HepG2 (cell line): ENCODE measurements at places on chromosomes 3 and 15. TPM values are rescaled to one million over a fixed set of nuclear protein-coding genes. Genes with fewer than 3 reads are reported as not detected.

ARHGAP31 gene
- total RNA-seq: not detected in 2 replicates

CHRM5 gene
- total RNA-seq: not detected in 2 replicates

PROK2 gene
- not detected in 2 replicates for total RNA-seq

BLM gene
- 11.8 and 17.4 TPM in 2 replicates for total RNA-seq

SLCO2A1 gene
- total RNA-seq: not detected in 2 replicates

COL8A1 gene
- not detected in 2 replicates for total RNA-seq

LRTM1 gene
- total RNA-seq: not detected in 2 replicates

ZNF654 gene
- total RNA-seq: 4.1 and 5.3 TPM in 2 replicates

IFT57 gene
- 14.5 and 18.0 TPM in 2 replicates for total RNA-seq

GNAT1 gene
- total RNA-seq: 0.15 TPM in 1 of 2 replicates, not detected in the other

FEZF2 gene
- total RNA-seq: not detected in 2 replicates

MKRN2OS gene
- total RNA-seq: not detected in 2 replicates

GP9 gene
- not detected in 2 replicates for total RNA-seq

CSPG4 gene
- 0.03 and 0.04 TPM in 2 replicates for total RNA-seq

GLDN gene
- total RNA-seq: 0.59 and 0.86 TPM in 2 replicates

IL5RA gene
- not detected in 2 replicates for total RNA-seq

KIF15 gene
- total RNA-seq: 33.8 and 55.1 TPM in 2 replicates

PPM1L gene
- 1.4 TPM in 2 replicates for total RNA-seq

FANCD2OS gene
- not detected in 2 replicates for total RNA-seq

CCDC54 gene
- not detected in 2 replicates for total RNA-seq

XCR1 gene
- not detected in 2 replicates for total RNA-seq

MYL3 gene
- not detected in 2 replicates for total RNA-seq

SPESP1 gene
- total RNA-seq: not detected in 2 replicates

C15orf39 gene
- total RNA-seq: 13.5 and 17.5 TPM in 2 replicates

TRPM1 gene
- total RNA-seq: not detected in 2 replicates

FSTL1 gene
- 0.07 and 0.17 TPM in 2 replicates for total RNA-seq

ACSBG1 gene
- 0.35 and 0.97 TPM in 2 replicates for total RNA-seq

GRIP2 gene
- 0.08 and 0.24 TPM in 2 replicates for total RNA-seq

SLC28A2 gene
- 0.08 and 0.11 TPM in 2 replicates for total RNA-seq

PP2D1 gene
- total RNA-seq: not detected in 2 replicates

PTH1R gene
- total RNA-seq: not detected in 2 replicates

MAP1A gene
- total RNA-seq: 0.06 and 0.07 TPM in 2 replicates

ZBED2 gene
- total RNA-seq: 0.04 TPM in 1 of 2 replicates, not detected in the other

IL16 gene
- total RNA-seq: not detected in 2 replicates

OR5AC2 gene
- total RNA-seq: not detected in 2 replicates

CCDC32 gene
- 23.2 and 26.3 TPM in 2 replicates for total RNA-seq

PCLAF gene
- total RNA-seq: 98.9 and 156 TPM in 2 replicates

SYNPR gene
- total RNA-seq: 0.04 TPM in 1 of 2 replicates, not detected in the other

STRIT1 gene
- not detected in 2 replicates for total RNA-seq

FGF7 gene
- total RNA-seq: not detected in 2 replicates

ATOSA gene
- total RNA-seq: 5.5 and 6.6 TPM in 2 replicates

PIF1 gene
- 8.3 and 19.7 TPM in 2 replicates for total RNA-seq

GMPS gene
- total RNA-seq: 85.5 and 133 TPM in 2 replicates

GPR149 gene
- not detected in 2 replicates for total RNA-seq

ADGRG7 gene
- not detected in 2 replicates for total RNA-seq

SV2B gene
- not detected in 2 replicates for total RNA-seq
